ENCODE measurements at places on chromosomes 11 and 22.
A peak's percentile ranks its signal among the peaks of the same experiment; 100 is the strongest.

- no peak for DNase-seq
Observed at GRCh38 chr11:70768346-70769095, 370.2 kb downstream of the CTTN start.

DNA sequence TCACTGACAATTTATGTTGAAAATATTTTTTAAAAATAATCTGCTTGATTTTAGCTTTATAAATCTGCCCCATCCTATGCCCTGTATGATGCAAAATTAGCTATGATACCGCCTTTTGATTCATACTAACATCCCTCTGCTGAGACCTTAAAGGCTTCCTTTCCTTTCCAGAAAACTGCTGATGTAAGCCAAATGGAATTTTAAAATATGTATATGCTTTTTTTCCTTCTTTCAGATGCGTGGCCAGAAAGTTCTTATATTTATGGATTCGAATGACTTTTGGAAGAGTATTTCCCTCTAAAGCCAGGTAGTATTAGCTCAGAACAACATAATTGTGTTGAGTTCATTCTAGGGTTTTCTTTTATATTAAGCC, 34.5 kb downstream of the SFI1 start:
- no peak for DNase-seq

DNA sequence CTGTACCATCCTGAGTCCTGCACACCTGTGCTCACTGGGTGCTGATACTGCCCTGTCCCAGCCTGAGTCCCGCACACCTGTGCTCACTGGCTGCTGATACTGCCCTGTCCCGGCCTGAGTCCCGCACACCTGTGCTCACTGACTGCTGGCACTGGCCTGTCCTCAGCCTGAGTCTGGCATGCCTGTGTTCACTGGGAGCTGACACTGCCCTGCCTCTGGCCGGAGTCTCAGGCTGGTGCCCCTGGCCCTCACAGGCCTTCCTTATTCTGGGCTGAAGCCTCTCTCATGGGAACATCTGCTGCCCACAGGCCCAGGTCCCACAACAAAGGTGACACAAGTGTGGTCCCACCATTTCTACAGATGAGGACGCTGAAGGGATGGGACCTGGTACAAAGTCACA, 115.1 kb downstream of the MPPED1 start:
- DNase-seq = no peak

- peak; percentile 60 for DNase-seq
Observed at GRCh38 chr11:76799066-76799804, 16.1 kb downstream of the TSKU start.

DNA sequence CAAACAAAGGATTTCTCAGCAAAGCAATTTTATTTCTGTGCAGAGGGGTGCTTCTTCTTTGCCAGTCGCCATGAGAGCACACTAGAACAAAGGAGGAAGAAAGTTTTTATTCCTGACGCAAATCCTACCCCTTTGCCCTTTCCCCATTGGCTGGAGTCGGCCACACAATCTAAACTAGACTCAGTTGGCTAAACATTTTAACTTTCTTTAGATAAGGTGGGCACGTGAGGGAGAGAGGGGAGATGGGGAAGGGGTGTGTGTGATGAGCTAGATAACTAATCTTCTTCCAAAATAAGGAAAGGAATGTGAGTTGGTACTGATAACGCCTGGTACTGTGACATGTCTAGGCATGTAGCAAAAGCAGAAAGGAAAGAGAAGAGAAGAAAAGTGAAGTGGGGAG, 626 bp downstream of the TRIM22 start:
- no peak for DNase-seq

DNA sequence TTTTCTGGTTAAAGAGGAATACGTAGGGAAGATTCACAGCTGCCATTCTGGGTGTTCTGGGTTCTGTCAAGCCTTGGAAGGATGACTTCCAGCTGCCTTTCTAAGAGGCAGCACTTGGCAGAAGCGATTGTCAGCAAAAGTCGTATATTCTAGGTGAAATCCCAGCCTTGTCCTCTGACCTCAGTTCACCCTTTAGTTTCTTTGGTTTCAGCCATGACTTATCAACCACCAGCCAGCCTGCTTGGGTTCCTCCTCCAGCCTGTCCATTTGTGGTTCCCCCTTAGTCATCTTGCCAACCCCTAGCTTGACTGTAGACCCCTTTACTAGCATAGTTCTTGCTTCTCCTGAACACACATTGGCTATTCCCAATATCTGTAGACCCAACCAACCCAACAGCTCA, 102.3 kb upstream of the CD44 start:
- DNase-seq = no peak

GRCh38 chr11:65927904-65928397, 8.7 kb downstream of the DRAP1 start:
- DNase-seq = peak; percentile 52

All from stimulated activated CD4-positive, alpha-beta T cell treated with anti-CD3 and anti-CD28 coated beads, TNF-alpha, amount 100 ng/mL, for 1 hour (primary cell).